ENCODE measurements at places on chromosomes 7 and 10.

DNA sequence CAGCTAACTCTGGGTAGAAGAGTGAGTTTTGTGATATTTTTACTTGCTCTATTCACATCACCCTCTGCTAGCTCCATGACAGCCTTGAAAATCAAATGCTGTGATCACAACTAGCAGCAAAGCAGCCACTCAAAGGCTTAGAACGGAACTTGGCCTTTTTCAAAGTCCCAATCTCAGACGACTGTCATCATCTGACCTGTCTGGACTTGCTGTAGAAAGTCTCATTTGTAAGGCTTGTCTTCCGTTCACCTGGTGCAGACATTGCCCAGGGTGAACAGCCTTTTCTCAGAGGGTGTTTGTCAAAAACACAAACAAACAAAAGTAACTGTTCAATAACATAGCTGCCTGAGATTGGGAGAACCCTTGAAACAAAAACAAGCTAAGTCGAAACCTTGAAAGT, 458.9 kb upstream of the ADARB2 start:
- no peak for DNase-seq

DNA sequence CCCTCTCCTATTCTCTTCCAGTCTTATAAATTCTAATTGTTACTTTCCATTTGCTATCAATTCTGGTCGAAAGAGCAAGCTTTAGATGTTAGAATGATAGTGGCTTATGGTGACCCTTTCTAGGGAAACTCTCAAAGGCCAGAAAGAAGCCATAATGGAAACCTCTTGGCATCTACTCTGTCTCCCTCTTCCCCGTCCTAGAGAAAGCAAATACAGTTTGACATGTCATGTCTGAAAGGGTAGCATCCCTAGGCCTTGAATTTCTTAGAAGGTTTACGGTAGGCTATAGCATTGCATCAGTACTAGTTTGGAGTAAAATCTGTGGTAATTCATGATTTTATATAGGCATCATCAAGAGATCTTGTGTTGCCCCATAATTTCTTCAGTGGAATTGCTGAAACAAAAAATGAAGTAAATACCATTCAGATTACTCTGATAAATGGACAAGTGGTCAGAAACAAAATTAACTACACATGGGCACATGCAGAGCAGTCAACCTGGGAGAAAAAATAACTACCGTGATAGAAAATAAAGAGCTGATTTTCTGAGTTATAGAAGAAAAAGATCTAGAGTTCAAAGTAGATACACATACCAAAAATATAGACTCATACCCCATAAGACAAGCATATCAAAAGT, 4.4 kb downstream of the PRKAR2B start:
- DNase-seq, result no peak

DNA sequence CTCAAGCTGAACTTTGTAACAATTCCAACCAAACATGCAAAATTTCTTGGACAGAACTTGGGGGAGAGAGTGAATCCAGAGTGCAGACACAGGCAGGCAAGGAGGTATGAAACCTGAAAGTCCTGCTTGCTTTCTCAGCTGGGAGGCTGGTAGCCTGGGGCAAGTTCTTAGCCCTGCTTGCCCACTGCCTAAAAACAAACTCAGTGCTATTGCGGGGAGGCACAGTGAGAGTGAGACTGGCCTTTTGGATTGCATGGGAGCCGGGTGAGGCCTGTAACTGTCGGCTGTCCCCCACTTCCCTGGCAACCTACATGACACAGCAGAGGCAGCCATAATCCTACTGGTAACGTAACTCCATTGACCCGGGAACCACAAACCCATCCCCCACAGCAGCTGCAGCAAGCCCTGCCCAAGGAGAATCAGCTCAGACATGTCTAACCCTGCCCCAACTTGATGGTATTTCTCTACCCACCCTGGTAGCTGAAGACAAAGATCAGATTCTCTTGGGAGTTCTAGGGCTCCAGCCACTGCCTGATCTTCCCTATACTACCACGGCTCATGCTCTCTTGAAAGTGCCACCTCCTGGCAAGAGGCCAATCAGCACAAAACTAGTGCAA, 663.6 kb downstream of the GRM8 start:
- no peak for DNase-seq

GRCh38 chr10:104016661-104017060, 49.7 kb downstream of the SLK start:
- no peak for DNase-seq

- no peak for DNase-seq
These were observed 12.6 kb downstream of the TSPAN15 start for GRCh38 chr10:69463886-69464285.

DNA sequence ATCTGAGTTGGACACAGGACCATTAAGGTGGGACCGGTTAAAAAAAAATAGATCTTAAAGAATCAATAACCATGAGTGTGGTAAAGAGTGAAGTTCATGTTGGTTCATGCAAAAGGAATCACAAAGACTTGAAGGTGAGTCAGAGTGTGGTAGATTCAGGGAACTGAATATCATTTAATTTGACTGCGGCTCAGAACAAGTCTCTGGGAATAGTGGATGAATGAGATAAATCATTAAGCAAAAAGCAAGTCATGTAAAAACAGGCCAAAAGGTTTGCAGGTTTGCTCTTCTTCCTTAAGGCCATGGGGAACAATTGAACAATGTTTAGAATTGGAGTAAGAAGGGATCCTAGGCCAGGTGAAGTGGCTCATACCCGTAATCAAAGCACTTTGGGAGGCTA, 385.8 kb downstream of the ETV1 start:
- no peak for DNase-seq

DNA sequence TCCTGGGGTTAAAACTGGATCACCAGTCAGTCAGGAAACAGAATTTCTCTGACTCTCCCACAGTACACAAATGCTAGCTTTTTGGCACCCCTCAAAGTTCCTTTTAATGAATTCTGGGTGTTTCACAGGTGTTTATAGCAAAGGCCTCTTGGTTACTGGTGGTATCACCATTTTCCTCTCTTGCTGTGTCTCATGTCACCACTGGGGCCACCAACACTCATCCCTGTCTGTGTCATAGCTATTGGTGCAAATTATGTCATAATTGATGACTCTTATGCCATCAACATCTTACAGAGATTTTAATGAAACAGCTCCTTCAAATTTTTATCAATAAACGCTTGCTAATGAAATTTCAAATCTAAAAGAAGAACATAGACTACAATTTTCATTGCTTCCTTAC, 27.7 kb upstream of the OSBPL3 start:
- no peak for DNase-seq

GRCh38 chr7:31059551-31059950, 7.4 kb downstream of the ADCYAP1R1 start:
- DNase-seq, result no peak

DNA sequence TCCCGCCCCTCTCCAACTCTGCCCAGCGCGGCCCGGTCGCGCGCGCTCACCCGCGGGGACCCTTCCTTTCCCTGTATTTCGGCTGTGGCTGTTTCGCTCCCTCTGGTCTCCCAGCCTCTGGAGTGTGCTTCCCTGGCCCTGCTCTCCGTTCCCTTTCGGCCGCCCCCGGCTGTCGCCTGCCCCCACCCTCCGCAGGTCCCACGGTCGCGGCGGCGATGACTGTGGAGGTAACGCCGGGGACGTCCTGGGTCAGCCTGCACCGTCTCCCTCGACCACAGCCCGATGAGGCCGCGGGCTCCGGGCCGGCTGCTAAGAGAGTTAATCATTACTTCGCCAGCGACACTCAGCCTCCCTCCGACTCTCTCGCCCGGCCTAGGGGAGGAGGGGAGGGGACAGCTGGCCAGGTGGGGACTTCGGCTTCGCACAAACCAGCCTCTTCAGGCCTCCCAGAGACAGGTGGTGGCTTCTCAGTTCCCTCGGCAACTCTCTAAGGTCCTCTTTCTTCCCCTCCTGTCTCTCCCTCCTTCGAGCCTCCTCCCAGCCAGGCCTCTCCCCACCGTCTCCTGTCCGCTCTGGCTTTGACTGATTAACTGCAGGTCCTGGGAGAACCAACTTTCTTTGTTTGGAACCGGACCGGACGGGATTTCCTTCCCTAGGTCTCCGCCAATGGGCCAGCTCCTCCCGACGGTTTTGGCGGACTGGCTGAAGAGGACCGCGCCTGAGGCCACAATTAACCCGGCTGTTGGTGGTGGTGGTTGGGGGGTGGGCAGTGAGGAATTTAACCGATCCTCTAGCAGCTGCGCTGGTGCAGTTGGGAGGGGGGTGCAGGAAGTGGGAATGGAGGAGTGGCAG, 5.6 kb upstream of the PAX2 start:
- no peak for DNase-seq

GRCh38 chr10:102604439-102604841, 39.8 kb upstream of the TRIM8 start:
- no peak for DNase-seq

- no peak for DNase-seq
These were observed 95.7 kb downstream of the CTTNBP2 start for GRCh38 chr7:117777335-117778142.

- no peak for DNase-seq
These were observed 174.1 kb upstream of the TNRC18 start for GRCh38 chr7:5597772-5598171.

GRCh38 chr10:132729810-132730572, 56.0 kb downstream of the NKX6-2 start:
- DNase-seq, result no peak

DNA sequence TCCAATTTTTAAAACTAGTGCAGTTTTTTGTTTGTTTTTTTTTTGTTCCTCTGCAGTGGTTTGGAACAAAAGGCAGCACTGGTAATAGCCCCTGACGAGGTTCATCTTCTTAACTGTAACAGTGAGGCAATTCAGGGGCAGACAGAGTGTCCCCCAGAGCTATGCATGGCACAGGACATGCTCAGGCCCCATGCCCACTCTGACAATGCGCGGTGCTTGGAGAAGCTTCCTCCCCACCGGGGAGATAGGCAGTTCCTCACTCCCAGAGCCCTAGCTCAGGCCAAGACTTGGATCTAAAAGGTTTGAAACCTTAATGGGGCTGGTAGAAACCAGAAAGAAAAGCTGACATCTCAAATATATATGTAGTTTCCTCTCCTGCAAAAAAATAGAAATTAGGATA, 17.9 kb upstream of the MPP7 start:
- no peak for DNase-seq

GRCh38 chr7:15594461-15594860, 32.6 kb upstream of the AGMO start:
- no peak for DNase-seq

GRCh38 chr7:31850601-31851000, 163.6 kb downstream of the PPP1R17 start:
- no peak for DNase-seq

GRCh38 chr10:31401287-31401686, 82.3 kb downstream of the ZEB1 start:
- no peak for DNase-seq

GRCh38 chr7:157522954-157523353, 186.2 kb downstream of the DNAJB6 start:
- no peak for DNase-seq

DNA sequence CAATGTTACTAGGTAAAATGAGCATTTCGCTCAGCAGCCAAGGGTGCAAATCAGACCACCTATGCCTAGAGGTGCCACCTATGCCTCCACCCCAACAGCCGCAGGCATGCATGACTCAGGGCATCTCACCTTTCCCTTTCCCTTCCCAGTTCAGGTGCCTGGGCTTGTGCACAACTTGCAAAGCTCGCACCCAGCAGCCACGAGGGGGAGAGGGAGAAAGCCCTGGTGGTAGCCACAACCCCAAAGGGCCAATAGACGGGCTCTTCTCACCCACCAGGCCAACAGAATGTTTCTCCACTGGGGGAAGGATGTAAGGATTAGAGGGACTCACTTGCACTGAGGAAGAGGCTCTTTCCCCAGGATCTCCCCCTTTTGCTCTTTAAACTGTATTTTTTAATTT, 462.3 kb upstream of the PCDH15 start:
- no peak for DNase-seq

- no peak for DNase-seq
These were observed 560.5 kb downstream of the PARD3 start for GRCh38 chr10:34254596-34254995.

DNA sequence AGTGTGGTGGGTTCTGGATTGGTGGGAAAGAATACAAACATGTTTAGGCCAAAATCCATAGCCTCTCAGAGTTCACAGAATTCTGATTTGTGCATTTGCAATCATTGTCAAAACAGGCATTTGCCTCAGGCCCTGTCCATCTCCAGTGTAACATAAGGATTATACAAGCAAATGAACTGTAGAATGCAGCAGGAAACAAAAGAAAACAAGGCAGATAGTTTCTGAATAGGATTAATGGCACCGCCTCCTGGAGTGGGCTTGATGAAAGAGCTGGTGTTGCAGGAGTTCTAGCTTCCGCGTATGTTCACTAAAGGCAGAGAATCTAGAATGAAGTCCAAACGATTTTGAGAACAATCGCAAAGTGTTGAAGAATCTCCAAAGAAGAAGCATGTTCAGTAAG, 11.3 kb upstream of the MPP7 start:
- DNase-seq, result no peak

GRCh38 chr10:54702583-54703485, 98.2 kb downstream of the PCDH15 start:
- no peak for DNase-seq

DNA sequence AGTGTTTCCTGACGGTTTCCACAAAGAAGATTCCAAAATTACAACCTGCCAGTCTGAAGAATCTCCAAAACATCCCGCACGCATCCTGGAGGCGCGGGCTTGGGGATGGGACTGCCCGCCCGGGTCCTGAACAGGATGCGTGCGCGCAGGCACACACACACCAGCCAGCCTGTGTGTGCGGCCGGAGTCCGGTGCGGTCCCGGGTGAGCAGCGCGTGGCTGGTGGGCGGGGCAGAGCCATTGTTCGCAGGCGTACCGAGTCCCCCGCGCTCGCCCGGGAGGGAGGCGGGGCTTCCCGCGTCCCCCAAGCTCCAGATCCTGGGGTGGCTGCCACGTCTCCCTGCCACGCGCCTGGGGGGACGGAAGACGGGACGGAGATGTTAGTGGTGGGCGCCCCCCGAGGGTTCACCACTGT, 675 bp upstream of the SCD start:
- no peak for DNase-seq

- no peak for DNase-seq
These were observed 233.3 kb downstream of the LRRN3 start for GRCh38 chr7:111324228-111324627.

DNA sequence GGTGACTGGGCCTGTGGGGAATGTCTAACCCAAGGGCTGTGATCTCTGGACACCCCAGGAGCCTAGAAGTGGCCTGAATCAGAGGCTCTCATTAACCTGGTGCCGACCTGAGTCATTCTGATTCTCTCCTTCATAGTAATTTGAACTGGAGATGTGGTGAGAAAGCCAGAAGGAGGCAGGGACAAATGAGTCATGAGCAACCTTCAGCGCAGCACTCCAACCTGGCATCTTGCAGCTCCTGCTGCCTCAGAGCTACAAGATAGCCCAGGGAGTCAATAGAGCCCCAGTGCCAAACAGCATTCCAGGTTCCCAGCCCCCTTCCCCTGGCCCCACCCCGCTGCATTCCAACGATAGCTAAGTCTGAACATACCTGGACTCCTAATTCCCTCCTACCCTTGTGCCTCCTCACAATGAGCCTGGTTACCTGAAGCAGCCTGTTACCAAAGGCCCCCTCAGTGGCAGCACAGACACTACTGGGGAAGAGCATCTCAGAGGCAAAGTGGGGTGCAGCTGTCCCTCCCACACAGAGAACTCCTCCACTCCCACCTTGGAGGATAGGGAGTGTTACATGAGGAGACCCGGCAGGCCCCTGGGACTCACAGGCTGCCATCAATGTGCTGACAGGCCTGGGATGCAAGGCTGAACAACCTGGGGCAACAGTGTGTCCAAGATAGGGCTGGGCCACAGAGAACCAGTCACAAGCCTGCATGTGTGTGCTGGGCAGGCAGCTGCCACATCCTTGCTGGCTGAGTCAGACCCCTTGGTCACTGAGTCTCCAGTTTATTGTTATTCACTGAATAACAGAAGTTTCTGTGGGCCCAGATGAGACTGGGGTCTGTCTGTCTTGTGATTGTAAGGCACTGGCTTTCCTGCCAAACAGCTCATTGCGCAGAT, 76.8 kb upstream of the LEP start:
- DNase-seq, result no peak

Data from stimulated activated CD4-positive, alpha-beta T cell treated with anti-CD3 and anti-CD28 coated beads, TNF-alpha, amount 100 ng/mL, for 1 hour (primary cell).